Right kidney (tissue), 9 donors: ENCODE measurements at places on chromosomes 13 and 19.

DNA sequence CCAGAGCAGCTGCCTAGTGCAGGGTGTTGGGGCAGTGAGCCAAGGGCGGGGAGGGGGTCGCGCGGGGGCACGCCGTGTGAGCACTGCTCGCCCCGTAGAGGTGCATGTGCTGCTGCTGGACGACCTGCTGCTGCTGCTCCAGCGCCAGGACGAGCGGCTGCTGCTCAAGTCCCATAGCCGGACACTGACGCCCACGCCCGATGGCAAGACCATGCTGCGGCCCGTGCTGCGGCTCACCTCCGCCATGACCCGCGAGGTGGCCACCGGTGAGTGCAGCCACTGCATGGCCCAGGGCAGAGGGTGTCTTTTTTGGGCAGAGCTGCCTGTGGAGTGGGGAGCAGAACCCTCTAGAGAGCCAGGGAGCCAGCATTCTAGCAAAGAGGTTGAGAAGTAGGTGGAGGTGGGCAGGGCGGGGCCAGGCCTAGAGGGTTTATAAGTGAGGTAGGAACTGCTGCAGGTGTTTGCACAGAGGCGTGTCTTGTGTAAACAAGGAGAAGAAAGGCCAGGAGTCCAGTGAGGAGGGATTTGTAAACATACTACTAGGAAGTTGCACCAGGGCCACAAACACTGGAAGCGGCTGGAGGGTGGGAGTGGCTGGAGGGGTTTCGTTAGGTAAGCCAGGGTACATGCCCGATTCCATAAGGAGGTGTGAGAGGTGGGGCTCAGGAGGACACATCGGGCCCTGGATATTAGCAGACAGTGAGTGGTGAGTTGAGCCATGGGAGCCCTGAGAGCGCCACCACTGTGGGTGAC is 21.3 kb downstream of the ARHGEF1 start:
- no peak for DNase-seq

DNA sequence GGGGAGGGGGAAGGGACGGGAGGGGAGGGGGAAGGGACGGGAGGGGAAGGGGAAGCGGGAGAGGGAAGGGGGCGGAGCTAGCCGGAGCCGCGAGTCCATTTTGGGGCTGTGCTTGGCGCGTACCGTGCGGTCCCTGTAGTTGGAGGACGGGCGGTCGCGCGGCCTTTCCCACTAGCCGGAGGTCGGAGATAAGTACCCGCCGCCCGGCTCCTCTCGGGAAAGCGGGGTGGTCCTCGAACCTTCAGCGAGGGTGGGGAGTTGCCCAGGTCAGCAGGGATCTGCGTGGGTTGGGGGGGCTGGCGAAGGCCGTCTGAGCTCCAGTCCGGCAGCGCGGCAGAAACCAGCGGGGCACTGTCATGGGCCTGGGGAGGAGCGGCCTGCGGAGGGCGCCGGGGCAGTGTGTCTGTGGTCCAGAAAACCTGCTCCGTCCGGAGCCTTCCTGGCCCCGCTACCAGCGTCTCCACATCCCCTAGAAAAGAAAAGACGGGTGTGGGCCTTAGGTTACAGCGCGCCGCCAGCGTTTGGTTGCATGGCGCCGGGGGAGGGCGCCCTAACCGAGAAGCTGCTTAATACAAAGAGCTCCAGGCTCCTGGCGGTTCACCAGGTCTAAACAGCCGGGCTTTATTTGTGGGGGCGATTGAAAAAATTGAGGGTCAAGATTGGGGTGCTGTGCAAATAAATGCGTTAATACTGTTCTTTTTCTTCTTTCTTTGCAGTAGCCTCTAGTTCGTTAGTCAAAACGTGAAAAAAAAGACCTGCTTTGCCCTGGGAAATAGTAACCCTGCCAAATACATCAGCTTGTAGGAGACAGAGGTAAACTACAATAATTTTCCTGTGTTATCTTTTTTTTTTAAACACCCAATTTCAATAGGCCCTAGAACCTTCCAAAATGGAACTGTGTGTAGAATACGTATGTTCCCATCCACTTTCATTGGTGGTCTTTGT is at the start of gene TRIM13:
TSS of gene TRIM13 (plus strand) at position 92 of the 945 bp plus-strand sequence. CDS start 14,899 bp downstream, outside the sequence.
- DNase-seq: peak; percentile 99

GRCh38 chr13:71854401-71854800 is 12.6 kb downstream of the DACH1 start:
- DNase-seq: no peak

GRCh38 chr13:67258482-67258881 is 28.3 kb upstream of the PCDH9 start:
- DNase-seq: no peak

GRCh38 chr19:925087-925525 is 729 bp upstream of the ARID3A start:
- peak; percentile 79 for DNase-seq

DNA sequence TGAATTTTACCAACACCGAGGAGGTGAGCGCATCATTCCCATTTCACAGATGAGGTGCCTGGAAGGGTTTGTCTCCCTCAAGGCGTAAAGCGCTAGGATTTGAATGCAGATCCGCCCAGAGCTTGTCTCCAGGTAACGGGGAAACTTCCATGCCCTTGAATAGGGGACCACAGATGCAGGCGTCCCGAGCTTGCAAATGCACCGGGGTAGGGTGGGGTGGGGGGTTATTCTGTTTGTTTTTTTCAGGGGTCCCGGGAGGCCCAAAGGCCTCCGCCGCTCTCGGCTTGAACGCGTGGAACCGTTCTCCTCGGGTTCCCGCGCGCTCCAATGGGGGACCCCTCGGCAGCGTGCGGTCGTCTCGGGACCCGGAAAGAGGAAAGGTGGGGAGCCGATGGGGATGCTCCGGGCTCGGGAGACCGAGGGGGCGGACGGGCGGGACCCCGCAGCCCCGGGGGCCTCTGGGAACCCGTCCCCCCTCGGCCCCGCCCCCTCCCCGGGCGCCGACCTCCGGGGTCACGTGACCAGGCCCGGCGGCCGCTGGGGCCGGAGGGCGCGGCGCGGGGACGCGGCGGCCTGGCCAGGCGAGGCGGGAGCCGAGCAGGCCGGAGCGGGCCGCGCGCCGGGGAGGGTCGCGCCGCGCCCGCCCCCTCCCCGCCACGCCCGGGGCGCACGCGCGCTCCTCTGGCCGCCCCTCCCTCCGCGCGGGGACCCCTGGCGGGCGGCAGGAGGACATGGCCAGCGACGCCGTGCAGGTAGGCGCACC is at the start of gene PKN1:
TSS of gene PKN1 (plus strand) at position 516 of the 763 bp plus-strand sequence. CDS start at position 732, 216 bp downstream.
- peak; percentile 61 for DNase-seq

GRCh38 chr19:1267477-1268225 is 1.5 kb upstream of the CIRBP start:
- DNase-seq: no peak

GRCh38 chr13:107512551-107512950 is 702.8 kb downstream of the LIG4 start:
- no peak for DNase-seq

DNA sequence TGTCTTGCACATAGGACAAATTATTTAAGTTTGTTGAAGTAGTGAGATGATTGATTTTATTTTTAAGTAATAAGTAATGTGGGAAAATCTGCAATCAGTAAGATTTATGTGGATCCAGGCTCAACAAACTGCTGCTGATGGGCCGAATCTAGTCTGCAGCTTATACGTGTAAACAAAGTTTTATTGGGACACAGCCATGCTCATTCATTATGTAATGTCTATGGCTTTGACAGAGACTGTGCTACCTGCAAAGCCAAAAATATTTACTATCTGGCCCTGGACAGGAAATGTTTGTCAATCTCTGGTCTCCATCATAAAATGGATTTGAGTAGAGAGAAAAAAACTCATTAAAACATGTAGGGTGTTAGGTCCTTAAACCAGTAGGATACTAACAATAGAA is 728.0 kb downstream of the GPC5 start:
- DNase-seq: no peak

DNA sequence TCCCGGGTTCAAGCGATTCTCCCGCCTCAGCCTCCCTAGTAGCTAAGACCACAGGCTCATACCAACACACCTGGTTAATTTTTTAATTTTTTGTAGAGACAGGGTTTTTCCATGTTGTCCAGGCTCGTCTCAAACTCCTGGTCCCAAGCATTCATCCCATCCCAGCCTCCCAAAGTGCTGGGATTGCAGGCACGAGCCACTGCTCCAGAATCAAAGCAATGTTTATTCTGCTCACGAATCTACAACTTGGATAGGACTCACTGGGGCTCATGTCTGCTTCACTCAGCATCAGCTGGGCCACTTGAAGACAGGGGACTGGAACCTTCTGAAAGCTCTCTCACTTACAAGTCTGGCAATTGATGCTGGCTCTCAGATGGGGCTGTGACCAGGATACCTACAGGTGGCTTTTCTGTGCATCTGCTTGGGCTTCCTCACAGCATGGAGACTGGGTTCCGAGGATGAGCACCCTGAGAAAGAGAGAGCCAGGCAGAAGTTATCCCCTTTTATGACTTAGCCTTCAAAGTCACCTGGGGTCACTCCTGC is 8.2 kb upstream of the ZNF792 start:
- DNase-seq: no peak

DNA sequence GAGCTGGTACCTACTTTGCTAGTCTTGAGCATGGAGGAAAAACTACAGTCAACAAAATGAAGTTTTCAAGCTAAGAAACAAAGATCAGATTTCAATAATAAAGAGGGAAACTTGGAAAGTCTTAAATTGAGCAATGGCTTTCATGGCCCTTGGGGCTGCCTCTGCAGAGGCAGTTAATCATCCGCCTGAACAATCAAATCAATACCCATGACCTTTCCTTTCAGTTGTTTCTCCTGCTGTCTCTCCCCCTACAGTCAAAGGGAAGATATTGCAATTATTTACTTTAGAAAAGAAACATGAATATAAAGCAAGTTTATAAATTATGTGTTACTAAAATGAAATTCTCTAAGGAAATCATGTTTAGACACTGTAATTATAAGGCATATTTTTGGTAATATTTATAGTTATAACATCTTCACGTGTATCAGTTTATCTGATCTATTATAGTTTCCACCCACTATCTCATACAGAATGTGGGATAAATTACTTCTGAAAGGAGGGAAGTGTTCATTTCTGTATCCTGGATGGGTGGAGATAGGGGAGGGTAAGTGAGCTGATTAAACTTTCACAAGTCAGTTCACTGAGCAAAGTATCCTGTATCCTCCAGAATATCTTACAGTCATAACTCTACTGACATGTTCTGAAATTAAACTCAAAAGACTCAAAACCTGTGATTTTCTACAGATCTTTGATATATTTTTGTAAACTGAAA is 72.4 kb upstream of the TSC22D1 start:
- DNase-seq: peak; percentile 35

DNA sequence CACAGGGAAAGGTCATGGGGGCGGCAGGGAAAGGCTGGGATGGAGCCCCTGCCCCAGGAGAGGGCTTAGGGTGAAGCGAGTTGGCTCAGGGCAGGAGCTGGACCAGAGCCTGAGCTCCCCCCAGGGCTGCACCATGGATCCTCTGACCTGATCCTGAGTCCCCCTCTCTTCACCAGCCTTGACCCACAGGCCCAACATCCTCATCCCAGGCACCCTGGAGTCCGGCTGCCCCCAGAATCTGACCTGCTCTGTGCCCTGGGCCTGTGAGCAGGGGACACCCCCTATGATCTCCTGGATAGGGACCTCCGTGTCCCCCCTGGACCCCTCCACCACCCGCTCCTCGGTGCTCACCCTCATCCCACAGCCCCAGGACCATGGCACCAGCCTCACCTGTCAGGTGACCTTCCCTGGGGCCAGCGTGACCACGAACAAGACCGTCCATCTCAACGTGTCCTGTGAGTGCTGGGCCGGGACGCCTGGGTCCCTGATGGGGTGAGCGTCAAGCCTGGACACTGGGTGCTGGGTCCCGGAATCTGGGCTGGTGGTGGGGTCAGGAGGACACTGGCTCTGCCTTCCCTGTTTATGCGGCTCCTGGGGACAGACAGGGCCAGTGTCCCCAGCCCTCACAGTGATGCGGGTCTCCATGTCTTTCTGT is 842 bp downstream of the SIGLEC9 start:
- no peak for DNase-seq

DNA sequence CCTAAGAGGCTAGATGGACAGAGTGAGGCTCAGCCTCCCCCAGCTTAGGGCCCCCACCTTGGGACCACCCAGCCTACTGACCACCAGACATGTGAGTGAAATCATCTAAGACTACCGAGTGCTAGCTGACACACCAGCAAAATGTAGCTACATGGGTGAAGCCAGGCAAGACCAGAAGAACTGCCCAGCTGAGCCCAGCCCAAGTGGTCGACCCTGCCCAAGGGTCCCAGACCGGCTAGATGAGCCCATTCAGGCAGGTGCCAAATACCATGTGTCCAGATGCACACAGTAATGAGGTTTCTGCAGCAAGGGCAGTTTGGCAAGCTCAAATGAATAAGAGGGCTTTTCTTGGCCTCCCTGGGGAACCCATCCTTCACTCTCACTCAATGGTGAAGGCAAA is 56.6 kb downstream of the ZNF557 start:
- no peak for DNase-seq

DNA sequence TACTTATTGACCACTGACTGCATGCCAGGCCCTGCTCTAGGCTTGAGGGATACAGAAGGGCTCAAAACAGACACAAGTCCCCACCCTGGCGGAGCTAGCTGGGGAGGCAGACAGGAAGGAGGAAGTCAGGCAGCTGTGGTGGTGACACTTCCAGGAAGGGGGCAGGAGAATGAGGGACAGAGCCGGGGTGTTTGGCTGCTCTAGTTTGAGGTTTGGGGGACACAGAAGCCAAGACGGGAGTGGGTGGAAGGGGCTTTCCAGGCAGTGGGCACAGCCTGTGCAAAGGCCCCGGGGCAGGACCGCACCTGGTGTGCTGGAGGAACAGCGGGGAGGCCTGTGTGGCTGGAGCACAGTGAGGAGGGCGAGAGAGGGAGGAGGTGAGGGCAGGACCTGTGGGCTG is 4.0 kb downstream of the MRPL54 start:
- DNase-seq: no peak

DNA sequence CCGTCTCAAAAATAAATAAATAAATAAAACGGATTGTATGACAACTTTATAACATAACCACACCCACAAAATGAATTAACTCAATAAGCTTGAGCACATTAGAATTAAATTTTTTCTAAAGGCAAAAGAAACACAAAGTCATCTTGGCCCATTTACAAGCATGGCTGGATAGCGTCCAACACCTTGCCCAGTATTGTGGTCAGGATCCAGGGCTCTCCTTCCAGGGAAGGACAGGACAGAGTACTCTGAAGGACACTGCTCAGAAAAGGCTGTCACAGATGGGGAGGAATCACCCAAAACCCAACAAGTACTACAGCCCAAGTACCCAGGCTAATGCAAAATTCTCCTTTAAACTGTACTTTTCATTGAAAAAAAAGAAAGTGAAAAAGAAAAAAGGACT is 27.1 kb downstream of the SUGP2 start:
- DNase-seq: no peak

DNA sequence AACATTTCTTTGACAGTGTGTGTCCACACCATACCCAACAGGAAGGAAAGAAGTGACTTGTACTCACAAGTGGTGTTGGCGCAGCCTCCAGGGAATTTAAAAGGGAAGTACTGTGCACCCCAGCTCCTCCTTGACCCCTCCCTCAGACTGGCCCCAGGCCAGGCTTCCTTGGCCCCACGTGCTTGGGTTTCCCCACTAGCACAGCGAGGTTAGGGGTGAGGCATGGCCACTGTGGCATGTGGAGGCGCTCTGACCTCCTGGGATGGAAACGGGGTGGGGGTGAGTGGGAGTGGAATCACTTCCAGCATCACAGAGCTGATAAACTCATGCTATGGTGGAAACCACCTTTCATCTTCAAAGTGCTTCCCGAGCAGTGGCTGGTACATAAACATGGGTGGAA is 168.6 kb downstream of the ZNF536 start:
- no peak for DNase-seq

- no peak for DNase-seq
Measured at GRCh38 chr13:94617389-94618000, 15.8 kb downstream of the GPR180 start.

GRCh38 chr19:55649268-55650125 is 1.5 kb downstream of the CCDC106 start:
- DNase-seq: no peak

- DNase-seq: peak; percentile 61
Measured at GRCh38 chr13:113153810-113154748, 4.4 kb upstream of the PROZ start.

- no peak for DNase-seq
Measured at GRCh38 chr13:98761126-98761985, 8.9 kb upstream of the SLC15A1 start.
